ENCODE measurements at places on chromosomes 16 and 17.
A peak's percentile ranks its signal among the peaks of the same experiment; 100 is the strongest.

DNA sequence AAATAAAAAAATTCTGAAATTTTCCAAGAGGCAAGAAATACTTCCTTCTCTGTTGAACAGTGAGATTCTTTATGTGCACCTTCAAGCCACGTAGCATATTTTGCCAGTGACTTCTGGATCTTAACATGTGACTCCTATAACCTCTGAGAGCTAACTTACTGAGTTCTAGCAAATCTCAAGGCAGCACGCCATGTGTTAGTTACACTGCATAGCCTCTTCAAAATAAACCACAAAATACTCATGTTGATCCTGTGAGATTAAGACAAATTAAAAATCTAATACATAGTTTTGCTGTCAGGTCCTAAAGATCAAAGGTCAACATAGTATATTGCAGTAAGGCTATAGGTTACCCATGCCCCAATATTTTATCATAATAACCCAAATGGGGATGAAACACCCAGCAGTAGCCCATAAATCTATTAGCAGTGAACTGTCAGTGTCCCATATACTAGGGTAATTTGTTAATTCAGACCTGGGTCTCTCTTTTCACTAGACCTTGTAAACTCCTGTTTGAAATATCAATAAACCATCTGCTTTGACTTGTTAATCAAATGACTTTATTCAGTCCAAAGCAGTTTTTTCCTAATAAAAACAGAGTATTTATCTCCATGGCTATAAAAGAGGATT, 343.1 kb downstream of the ZFHX3 start:
- DNase-seq, result no peak

DNA sequence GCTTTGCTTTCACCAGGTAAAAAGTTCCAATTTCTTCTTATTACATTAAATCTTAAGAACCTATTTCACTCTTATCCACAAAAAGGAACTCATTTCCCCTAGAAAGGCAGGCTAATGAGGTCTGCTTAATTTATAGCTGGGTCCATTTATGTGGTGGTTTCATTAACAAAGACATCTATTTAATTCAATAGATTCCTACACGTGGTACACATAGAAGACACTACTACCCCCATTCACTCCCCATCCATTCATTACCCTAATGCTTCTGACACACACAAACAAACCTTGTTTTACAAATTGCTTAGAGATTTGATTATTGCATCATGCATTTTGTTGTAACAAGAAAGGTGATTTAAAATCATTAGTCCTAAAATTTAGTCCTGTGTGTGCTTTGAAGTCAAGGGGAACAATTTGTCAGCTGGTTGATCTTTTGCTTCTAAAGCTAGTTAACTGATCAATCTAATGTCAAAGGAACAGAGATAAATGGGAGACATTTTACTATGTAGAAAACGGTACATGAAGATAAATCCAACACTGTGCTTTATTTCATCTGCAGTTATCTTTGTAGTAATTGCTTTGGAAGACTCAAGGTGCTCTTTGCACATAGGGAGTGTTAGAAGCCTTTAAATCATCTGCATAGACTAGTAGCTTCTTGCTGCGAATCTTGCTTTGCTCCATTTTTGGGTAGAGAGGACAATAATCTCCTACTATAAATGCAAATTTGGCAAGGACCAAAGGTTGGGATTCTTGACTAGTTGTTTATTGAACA, 379.2 kb downstream of the CDH11 start:
- DNase-seq, result no peak

- DNase-seq, result no peak
These were observed 66.9 kb downstream of the GP2 start for GRCh38 chr16:20260215-20261009.

DNA sequence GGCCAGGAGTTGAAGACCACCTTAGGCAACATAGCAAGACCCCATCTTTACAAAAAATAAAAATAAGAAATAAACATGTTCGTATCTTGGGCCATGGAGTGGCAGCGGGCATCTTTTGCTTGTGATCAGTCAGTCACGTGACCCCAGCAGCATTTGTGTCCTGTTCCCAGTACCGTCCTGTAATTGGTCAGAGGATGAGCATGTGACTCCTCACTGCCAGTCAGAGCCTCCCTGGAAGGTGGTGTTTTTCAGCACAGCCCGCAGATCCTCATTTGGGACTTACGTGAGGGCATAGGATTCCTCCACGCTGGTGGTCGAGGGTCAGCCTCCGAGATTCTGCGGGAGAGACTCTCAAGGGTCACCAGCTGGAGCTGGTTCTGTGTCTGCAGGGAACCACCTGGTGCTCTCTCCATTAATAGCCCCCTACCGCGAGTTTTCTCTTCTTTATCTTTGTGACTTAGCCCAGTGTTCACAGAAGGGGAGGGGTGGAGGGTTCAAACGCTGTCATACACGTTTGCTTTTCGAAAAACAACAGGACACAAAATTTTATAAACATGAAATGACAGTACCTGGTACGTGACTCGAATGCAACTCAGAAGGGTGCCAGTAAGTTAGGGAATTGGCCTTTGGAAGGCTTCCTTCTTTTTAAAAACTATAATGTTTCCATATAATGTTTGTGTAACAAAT, 17.2 kb downstream of the MRC2 start:
- DNase-seq, result no peak

GRCh38 chr17:44416558-44417289, 27.3 kb upstream of the ITGA2B start:
- no peak for DNase-seq

GRCh38 chr17:80836971-80837481, 154.6 kb upstream of the CHMP6 start:
- no peak for DNase-seq

GRCh38 chr16:85615014-85615851, 2.1 kb downstream of the GSE1 start:
- peak; percentile 20 for DNase-seq

GRCh38 chr16:61105544-61105943, 930.7 kb downstream of the CDH8 start:
- no peak for DNase-seq

GRCh38 chr16:53219371-53219770, 164.6 kb downstream of the CHD9 start:
- no peak for DNase-seq

- DNase-seq, result peak; percentile 25
These were observed 31.4 kb downstream of the DHX38 start for GRCh38 chr16:72124761-72125634.

GRCh38 chr17:21239680-21240368, 13.4 kb downstream of the NATD1 start:
- DNase-seq, result no peak

DNA sequence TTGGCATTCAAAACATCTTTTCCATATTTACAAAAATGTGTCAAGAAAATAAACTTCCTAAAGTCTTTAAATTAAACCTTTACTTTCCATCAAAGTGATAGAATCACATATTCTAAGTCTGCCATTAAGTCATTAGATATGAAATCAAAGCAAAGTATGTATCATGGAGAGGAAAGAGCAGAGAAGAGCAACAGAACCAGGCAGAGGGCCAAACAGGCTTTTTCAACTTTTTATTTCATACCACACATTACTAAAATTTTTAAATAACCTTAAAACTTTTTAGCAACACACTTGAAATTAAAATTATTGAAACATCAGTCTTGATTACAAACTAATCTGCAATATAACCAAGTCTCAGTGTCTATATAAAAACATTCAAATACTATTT, 13.8 kb downstream of the SIAH1 start:
- DNase-seq, result no peak

All from T-cell (primary cell).